ENCODE measurements at places on chromosomes 1 and 21.

- DNase-seq: no peak
These were observed 41.9 kb downstream of the PTPRF start for GRCh38 chr1:43572538-43572937.

DNA sequence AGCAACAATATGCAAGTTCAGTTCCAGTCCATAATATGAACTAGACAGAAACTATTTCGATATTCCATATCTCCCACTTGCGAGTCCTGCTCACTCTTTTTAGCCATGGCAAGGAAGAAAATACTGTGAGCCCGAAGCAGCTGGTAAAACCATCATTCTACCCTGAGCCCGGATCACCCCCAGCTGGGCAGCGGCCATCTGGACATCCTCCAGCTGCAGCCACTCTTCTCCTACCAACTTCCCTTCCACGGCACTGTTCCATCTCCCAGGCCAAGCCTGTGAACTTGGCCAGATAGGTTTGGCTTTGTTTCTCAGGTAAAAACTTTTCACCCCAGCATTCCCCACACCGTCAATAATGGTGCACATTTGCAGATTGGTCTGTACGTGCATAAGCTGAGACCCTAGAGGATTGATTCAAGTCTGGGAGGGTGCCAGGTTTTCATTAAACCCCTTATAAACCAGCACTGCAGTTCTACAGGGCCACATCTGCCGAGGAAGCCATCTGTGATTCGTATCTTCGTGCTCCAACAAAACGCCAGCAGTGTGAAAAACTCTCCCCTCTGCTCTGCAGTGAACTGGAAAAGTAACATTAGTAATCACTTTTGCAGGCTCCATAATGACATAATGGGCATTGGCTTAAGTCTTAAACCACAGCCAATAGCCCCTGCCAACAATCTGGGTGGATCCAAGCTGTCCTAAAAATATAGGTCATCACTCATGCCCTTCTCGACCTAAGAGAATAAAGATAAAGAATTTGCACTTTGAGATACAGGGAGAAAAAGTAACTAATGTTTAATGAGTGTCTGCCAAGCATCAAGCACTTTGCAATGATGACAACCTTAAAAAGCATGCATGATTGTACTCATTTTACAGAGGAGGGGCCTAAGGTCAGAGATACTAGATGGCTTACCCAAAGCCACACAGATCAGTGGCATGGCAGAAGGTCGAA, 205.1 kb downstream of the PLPP3 start:
- DNase-seq: no peak

DNA sequence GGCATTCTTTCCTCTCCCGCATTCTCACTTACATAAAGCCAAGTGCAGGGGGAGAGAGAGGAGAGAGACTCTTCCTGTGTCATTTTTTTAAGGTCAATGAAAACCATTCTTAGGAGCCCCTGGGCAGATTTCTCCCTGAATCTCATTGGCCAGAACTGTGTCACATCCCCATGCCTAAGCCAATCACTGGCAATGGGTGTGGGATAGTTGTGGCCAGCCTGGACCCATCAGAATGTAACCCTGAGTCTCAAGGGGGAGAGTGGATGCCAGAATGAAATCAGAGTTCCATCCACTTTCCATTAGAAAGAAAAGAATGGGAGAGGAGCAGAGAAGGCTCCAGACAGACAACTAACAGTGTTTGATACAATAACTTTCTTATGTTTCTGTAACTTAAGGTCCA, 31.2 kb upstream of the COQ8A start:
- no peak for DNase-seq

DNA sequence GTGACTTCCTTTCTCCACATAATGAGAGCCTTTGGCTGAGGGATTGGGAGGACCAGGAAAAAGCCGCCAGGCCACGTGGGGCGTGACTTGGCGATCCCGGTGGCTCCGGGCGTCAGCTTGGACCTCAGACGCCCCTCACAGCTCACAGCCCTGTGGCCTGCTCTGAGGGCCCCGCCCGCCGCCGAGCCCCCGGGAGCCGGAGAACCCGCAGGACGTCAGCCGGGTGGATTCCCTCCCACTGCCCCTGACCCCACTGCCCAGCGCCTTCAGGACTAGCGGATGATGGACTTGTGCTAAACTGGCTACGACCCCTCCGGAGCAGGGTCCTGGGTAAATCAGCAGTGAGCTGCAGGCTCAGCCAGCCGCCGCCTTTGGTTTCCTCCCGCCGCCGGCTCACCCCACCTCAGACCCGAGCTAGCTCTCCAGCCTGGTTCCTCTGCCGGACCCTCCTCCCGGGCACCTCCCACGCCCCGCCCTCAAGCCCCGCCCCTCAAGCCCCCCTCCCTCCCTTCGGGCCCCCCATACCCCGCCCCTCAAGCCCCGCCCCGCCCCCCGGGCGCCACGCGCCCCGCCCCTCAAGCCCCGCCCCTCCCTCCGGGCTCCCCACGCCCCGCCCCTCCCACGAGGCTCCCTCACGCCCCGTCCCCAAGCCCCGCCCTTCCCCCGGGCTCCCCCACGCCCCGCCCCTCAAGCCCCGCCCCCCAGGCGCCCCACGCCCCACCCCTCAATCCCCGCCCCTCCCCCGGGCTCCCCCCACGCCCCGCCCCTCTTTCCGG, 10.0 kb upstream of the FAAP20 start:
- DNase-seq: no peak

GRCh38 chr1:237677979-237678378, 212.7 kb downstream of the ZP4 start:
- DNase-seq: no peak

Measured in T follicular helper cell (primary cell).